Stimulated activated CD4-positive, alpha-beta T cell treated with anti-CD3 and anti-CD28 coated beads, Interleukin-15, amount 100 ng/mL, for 1 hour (primary cell): ENCODE measurements at places on chromosomes 3 and 15.
A peak's percentile ranks its signal among the peaks of the same experiment; 100 is the strongest.

- DNase-seq = no peak
These were observed 13.3 kb downstream of the MYD88 start for GRCh38 chr3:38151667-38152265.

- no peak for DNase-seq
These were observed 6.6 kb downstream of the IVD start for GRCh38 chr15:40412095-40412759.

GRCh38 chr3:187044206-187044605 lies 95.1 kb downstream of the RPL39L start:
- DNase-seq = no peak

GRCh38 chr15:97077975-97078374 lies 747.5 kb downstream of the NR2F2 start:
- DNase-seq = no peak

DNA sequence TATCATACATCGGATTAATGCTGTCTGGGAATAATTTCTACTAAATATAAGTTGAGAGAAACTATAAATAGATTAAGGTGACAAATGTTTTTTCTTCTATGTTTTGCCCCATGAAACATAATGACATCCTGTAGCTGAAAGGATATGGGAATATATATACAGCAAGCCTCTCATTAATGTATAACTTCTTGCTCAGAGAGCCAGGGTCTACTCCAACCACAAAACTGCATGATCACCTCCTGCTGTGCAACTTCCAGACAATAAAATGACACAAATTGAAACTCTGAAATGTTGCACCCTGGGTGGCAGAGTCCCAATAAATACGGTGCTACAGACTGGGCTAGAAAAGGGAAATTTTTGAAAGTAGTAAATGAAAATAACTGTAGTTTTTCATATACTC lies 571.9 kb upstream of the CBLB start:
- DNase-seq = no peak

DNA sequence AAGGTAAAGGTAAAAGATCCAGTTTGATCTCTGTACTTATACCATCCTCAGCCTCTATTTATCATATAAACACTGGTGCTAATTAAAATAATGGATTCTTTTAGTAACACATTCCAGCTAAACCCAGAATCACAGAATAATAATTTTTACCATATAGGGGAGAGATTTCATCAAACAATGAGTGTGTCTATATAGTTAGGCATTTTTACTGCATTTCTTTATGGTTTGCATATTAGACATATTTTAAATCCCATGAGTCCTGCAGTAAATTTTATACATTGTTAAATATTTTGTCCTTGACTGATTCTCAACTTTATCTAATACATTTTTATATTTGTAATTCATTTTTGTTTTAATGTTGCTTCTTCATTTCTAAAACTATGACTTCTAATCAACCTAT lies 323.7 kb upstream of the AGTR1 start:
- DNase-seq = no peak

- peak; percentile 5 for DNase-seq
These were observed 695 bp downstream of the GMPS start for GRCh38 chr3:155870945-155871745.

GRCh38 chr15:31471731-31472430 lies 145.2 kb downstream of the KLF13 start:
- no peak for DNase-seq

DNA sequence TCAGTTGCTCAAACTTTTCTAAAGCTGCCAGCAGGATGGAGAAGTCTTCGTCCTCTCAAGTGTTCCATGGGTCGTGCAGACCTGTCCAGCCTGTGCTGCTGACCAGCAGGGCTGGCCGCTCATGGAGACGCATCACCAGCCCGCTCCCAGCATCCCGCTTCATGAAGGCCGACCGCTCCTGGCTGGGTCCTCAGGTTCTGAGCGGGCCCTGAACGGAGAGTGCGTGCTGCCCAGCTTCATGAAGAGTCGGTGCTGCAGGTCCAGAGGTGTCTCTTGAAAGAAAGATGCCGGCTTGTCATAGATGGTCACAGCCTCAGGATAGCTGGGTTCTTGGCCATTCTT lies 75.8 kb upstream of the KCNAB1 start:
- DNase-seq = no peak

- DNase-seq = peak; percentile 71
These were observed at the start of gene SEMA7A for GRCh38 chr15:74433592-74434262. TSS of gene SEMA7A (minus strand) at chr15:74433958. CDS start at chr15:74433918, 40 bp downstream.

GRCh38 chr3:135650309-135650708 lies 315.2 kb upstream of the PPP2R3A start:
- DNase-seq = no peak

DNA sequence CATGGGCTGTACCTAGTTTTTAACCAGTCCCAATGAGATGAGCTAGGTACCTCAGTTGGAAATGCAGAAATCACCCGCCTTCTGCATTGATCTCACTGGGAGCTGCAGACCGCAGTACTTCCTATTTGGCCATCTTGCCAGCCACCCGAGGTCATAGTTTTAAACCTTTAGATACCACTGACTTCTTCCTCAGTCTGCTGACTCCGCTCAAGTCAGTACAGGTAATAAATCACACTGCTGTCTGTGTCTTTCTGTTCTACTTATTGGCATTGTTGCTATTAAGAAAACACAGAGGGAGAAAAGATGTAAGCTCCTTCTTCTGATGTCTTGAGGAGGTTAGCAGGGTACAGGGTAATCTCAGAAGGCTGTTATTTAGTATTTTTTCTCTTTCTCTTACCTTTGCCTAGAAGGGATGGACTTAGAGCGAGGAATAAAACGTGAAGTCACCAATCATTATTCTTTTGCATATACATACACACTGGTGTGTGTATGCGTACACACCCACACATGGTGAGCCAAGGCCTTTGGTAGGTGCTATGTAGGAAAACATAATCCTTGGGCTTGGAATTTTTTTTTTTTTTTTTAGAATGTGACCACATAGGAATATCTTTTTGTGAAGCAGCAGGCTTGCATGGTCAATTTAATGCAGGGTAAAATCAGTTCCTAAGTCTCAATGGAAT lies 197.2 kb downstream of the EDEM1 start:
- no peak for DNase-seq

DNA sequence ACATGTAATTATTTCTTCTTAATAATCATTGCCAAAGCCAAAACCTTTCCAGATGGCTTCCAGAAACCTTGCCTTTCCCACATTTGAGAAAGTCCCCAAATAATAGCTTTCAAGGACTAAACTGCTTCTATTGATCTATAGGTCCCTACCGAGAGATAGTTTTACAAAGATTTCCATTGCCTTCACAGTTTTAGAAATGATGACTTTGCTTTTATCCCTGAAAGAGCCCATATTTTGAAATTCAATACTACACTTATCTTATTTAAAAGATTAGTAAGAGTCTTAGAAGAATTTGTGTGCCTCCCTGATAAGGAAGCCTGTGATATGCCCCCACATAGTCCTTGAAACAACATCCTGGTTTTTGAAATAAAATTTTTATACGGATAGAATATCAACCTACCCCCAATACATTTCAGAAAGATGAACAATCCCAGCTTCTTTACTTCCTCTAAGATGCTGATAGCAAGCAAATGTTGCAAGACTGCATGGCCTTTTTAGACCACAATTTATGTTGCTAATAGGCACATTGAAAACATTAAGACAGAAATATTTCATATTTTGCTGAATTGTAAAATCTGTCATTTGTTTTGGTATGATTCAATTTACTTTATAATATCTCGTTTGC lies 146.3 kb downstream of the TMCO5A start:
- no peak for DNase-seq

DNA sequence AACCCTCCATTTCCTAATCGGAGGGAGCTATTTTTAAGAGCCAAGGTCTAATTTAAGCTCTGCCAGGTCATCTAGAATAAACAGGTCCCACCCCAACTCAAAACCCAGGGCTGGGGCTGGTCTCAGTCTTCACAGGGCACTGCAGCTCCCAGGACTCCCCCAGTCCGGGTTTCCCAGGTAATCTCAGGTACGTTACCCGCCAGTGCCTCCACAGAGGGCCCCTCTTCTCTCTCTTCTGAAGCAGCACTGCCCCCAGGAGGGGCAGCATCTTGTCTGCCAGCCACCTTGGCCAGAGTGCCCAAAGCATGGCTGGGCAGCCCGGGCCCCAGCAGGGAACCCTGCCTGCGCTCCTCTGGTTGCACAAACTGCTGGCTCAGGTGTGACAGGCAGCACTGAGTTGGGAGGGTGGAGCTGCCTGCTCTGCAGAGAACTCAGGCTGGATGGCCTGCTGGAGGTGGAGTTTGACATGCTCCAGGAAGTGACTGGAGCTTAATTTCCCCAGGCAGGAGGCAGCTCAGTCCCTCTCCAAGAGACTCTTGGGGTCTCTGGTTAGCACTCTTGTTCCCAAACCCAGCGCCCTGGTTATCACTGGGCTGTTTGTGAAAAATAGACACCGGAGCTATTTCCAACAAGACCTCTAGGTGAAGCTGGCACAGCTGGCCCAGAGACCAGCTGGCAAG lies at the start of gene PLA2G4F:
Gene PLA2G4F, minus strand, starts transcription at position 394 of the 680 bp plus-strand sequence. Its CDS starts 87 bp downstream, at position 307.
- no peak for DNase-seq

- no peak for DNase-seq
These were observed 271.4 kb downstream of the ARRDC4 start for GRCh38 chr15:98231696-98232440.

DNA sequence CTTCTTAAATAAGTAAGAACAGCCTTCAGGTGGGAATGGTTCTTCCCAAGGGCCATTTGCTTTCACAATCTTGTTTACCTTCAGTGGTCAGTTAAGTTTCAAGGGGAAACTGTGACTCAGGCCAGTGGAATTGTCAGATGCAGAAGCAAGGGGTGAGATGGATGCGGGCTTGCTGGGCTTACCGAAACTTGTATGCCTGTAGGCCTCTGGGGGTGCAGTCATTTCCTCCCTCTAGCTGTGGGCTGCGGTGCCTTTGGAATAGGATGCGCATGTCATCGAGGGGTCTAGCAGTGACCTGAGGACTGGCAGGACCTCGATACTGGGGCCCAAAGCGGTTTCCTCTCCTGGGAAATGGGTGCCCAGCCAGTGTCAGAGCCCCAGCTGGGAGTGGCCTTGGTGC lies 121.6 kb downstream of the EEFSEC start:
- DNase-seq = no peak

- DNase-seq = no peak
These were observed 155.1 kb upstream of the TNIK start for GRCh38 chr3:171615281-171615680.

DNA sequence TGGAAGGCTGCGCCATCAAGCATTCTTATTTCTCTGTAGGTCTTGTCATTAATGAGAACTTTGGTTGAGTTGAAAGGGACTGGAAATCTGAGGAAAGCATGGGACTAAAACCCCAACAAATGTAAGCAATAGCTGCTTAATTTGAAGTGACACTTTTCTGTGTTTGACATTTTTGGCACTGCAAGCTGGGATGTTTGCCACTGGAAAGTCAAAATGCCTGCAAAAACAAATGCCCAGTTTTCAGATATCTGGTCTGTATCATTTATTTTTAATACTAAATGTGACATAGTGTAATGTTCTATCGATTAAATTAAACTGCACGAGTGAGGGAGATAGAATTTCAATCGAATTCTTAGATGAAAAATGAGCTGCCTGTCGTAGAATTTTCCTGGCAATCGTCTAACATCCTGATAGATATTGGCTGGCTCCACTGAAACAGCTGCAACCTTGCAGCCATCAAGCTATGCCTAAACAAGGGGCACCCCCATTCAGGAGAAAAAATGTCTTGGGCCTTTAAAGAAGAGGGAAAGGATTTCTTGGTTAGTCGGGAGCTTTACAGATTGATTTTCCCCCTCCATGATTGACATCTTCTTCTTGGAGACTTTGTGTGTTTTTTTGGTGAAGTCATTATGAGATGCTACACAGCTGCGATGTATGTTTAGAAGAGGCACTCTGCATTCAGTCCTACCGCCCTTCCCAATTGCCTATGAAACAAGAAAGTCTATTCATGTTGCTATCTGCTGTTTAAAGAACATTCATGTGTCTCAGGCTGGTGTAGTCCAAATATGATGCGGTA lies 316.7 kb upstream of the TBL1XR1 start:
- no peak for DNase-seq

- DNase-seq = no peak
These were observed 104.8 kb downstream of the COL6A6 start for GRCh38 chr3:130621824-130622223.

- no peak for DNase-seq
These were observed 102.4 kb upstream of the IGSF10 start for GRCh38 chr3:151563305-151563704.

GRCh38 chr3:186751480-186751879 lies 31.9 kb upstream of the EIF4A2 start:
- no peak for DNase-seq

DNA sequence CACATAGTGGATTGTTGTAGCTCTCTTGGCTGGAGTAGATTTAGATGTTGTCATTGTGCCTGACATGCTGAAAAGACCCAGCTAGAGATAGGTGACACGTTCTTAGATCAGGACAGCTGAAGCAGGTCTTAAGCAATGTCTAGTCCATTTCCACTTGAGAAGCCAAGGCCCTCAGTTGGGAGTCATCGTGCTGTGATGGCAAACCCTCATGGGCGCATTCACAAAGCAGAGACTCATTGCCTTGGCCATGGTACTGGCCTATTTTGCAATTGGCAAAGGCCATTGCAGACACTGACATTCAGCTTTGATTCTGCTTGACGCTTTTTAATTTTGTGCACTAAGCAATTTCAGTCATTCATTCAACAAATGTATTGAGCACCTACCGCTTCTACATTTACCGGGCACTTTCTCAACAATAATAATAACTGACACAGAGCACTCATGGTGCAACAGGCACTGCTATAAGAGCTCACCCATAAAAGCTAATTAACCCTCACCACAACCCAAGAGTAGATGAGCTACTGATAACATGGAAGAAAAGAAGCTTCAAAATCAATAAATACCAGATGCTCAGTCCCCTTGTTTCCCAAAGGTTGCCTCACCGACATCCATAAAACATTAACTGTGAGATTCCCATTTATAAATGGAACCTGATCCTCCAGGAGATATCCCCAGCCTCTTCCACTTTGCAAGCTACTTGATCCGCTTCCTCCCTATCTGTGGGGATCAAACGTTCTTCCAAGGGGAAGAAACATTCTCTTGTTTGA lies 200.1 kb downstream of the TLE3 start:
- no peak for DNase-seq

- DNase-seq = no peak
These were observed 156.7 kb downstream of the KLF13 start for GRCh38 chr15:31483053-31483985.

DNA sequence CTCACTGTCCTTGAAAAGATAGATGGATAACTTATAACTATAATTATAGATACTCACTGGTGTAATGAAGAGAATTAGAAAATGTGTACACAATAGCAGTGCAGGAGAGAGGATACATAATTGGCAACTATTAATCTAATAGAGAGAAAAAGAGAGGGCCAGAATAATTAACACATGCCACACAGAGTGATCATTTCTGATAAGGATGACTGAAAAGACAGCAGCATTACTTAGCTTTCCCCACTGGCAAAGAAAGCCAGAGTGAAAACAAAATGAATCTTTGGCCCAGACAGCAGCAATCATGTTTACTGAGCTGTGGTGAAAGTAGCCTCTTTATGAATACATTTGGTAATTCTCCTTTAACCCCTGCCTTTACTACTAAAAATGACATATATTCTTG lies 493.3 kb upstream of the ROBO1 start:
- DNase-seq = no peak

GRCh38 chr15:78930577-78931388 lies 14.1 kb downstream of the CTSH start:
- no peak for DNase-seq
